ENCODE measurements at places on chromosomes 1 and 21. TPM values are rescaled to one million over a fixed set of nuclear protein-coding genes. Genes with fewer than 3 reads are reported as not detected.

FCRL6 gene
- total RNA-seq, result 0.15 TPM

IL20 gene
- total RNA-seq, result not detected

LCK gene
- not detected for total RNA-seq

GRCh38 chr1:201870397-201870796 lies 18.3 kb upstream of the SHISA4 start:
- H3K4me3 ChIP-seq, result no peak overlapping the region
- H3K27ac ChIP-seq, result no peak overlapping the region
- H3K4me1 ChIP-seq, result no peaks in the 10 kb centered on the region
- peaks cover 97% of the 10 kb centered on the region for H3K36me3 ChIP-seq
- DNase-seq, result no peak

- H3K27ac ChIP-seq, result no peak overlapping the region
- peaks cover 9% of the 10 kb centered on the region for H3K27me3 ChIP-seq
- DNase-seq, result peak; percentile 71
- no peaks in the 10 kb centered on the region for H3K4me1 ChIP-seq
- H3K4me3 ChIP-seq, result no peak overlapping the region
- no peaks in the 10 kb centered on the region for H3K36me3 ChIP-seq
Observed at GRCh38 chr1:111030590-111030989, 66.9 kb upstream of the LRIF1 start.

- H3K36me3 ChIP-seq, result peaks cover 58% of the 10 kb centered on the region
- DNase-seq, result no peak
- no peaks in the 10 kb centered on the region for H3K27me3 ChIP-seq
- no peak overlapping the region for H3K4me3 ChIP-seq
Observed at GRCh38 chr1:112697781-112698201, 9.1 kb downstream of the RHOC start.

- H3K36me3 ChIP-seq, result peaks cover 17% of the 10 kb centered on the region
- H3K4me1 ChIP-seq, result peaks cover 3% of the 10 kb centered on the region
- no peak overlapping the region for H3K4me3 ChIP-seq
- DNase-seq, result no peak
Observed at GRCh38 chr1:154276797-154277196, 4.4 kb downstream of the HAX1 start.

DNA sequence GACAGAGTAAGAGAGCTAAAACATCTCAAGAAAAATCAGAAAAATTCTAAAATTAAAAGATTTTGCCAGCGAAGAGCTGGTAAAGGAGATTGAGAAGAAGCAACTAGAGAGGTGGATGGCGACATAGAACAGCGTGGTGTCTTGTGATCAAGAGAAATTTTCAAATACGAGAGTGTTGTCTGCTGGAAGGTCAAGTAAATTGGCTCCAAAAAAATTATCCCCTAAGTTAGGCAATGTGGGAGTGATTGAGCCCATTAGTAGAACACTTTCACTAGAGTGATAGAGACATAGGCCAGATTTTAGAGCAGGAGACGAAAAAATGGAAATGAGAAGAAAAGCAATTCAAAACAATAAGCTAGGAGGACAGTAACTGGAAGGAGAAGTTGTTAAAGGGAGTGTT lies 94.3 kb upstream of the MPC2 start:
- H3K27me3 ChIP-seq, result no peaks in the 10 kb centered on the region
- no peaks in the 10 kb centered on the region for H3K36me3 ChIP-seq
- H3K4me3 ChIP-seq, result no peak overlapping the region
- H3K4me1 ChIP-seq, result no peaks in the 10 kb centered on the region
- no peak overlapping the region for H3K27ac ChIP-seq
- DNase-seq, result no peak
